Smooth muscle cell of the pulmonary artery (primary cell): ENCODE measurements at places on chromosomes 7 and 10. TPM values are rescaled to one million over a fixed set of nuclear protein-coding genes. Genes with fewer than 3 reads are reported as not detected.

The RARRES2 gene
- 0.65 and 1.7 TPM in 2 replicates for total RNA-seq

The DDC gene
- total RNA-seq, result not detected in 2 replicates

The KIAA1217 gene
- total RNA-seq, result 2.7 and 6.9 TPM in 2 replicates

The AKR1C8 gene
- total RNA-seq, result not detected in 2 replicates

The AGR3 gene
- total RNA-seq, result not detected in 2 replicates

The HTR7 gene
- 6.0 and 21.2 TPM in 2 replicates for total RNA-seq

The PTF1A gene
- not detected in 2 replicates for total RNA-seq

The DRGX gene
- total RNA-seq, result not detected in 2 replicates

The TMEM176B gene
- not detected in 2 replicates for total RNA-seq

The CPA4 gene
- total RNA-seq, result 46.4 and 140 TPM in 2 replicates

The SLC13A1 gene
- not detected in 2 replicates for total RNA-seq

The DOCK1 gene
- total RNA-seq, result 68.6 and 78.5 TPM in 2 replicates

The PAPSS2 gene
- total RNA-seq, result 160 TPM in 2 replicates

The EGFR gene
- 47.8 and 64.3 TPM in 2 replicates for total RNA-seq

The TMEM196 gene
- total RNA-seq, result not detected in 2 replicates

The KIAA1549 gene
- 0.85 and 1.6 TPM in 2 replicates for total RNA-seq

The LRRC17 gene
- total RNA-seq, result 65.6 and 103 TPM in 2 replicates

The CALML5 gene
- not detected in 2 replicates for total RNA-seq
